ENCODE measurements at places on chromosomes 5 and 9. TPM values are rescaled to one million over a fixed set of nuclear protein-coding genes. Genes with fewer than 3 reads are reported as not detected.

SLC4A9 gene
- not detected for polyA plus RNA-seq

NR6A1 gene
- polyA plus RNA-seq, result 2.9 TPM

SPATA31D1 gene
- not detected for polyA plus RNA-seq

IFNA1 gene
- polyA plus RNA-seq, result not detected

BSPRY gene
- not detected for polyA plus RNA-seq

SPAAR gene
- polyA plus RNA-seq, result not detected

STPG3 gene
- not detected for polyA plus RNA-seq

KIF12 gene
- polyA plus RNA-seq, result not detected

SLC34A3 gene
- polyA plus RNA-seq, result not detected

RNF180 gene
- polyA plus RNA-seq, result not detected

HTR4 gene
- not detected for polyA plus RNA-seq

GRCh38 chr9:23766613-23767012 is 59.4 kb downstream of the ELAVL2 start:
- H3K4me3 ChIP-seq, result no peak overlapping the region
- no peaks in the 10 kb centered on the region for H3K36me3 ChIP-seq
- H3K4me1 ChIP-seq, result no peaks in the 10 kb centered on the region
- DNase-seq, result no peak

- H3K27me3 ChIP-seq, result no peaks in the 10 kb centered on the region
- H3K4me3 ChIP-seq, result no peak overlapping the region
- peak overlapping the region; percentile 89 for H3K27ac ChIP-seq
- H3K36me3 ChIP-seq, result peaks cover 9% of the 10 kb centered on the region
Measured at GRCh38 chr5:78547731-78548615, 100.6 kb downstream of the LHFPL2 start.

GRCh38 chr5:136424835-136425584 is 59.7 kb upstream of the TRPC7 start:
- H3K4me3 ChIP-seq, result no peak overlapping the region
- no peaks in the 10 kb centered on the region for H3K27me3 ChIP-seq
- no peak for DNase-seq
- no peak overlapping the region for H3K27ac ChIP-seq
- no peaks in the 10 kb centered on the region for H3K4me1 ChIP-seq
- no peaks in the 10 kb centered on the region for H3K36me3 ChIP-seq

GRCh38 chr5:8683496-8683895 is 814.5 kb downstream of the MTRR start:
- H3K27ac ChIP-seq, result no peak overlapping the region
- no peak for DNase-seq
- H3K27me3 ChIP-seq, result no peaks in the 10 kb centered on the region
- H3K36me3 ChIP-seq, result no peaks in the 10 kb centered on the region

- no peaks in the 10 kb centered on the region for H3K27me3 ChIP-seq
- DNase-seq, result peak; percentile 73
- H3K27ac ChIP-seq, result peak overlapping the region; percentile 90
- H3K4me3 ChIP-seq, result no peak overlapping the region
- peaks cover 51% of the 10 kb centered on the region for H3K4me1 ChIP-seq
- peaks cover 22% of the 10 kb centered on the region for H3K36me3 ChIP-seq
Measured at GRCh38 chr5:179819296-179820126, 1.2 kb upstream of the SQSTM1 start.

GRCh38 chr5:114308017-114308416 is 53.9 kb upstream of the KCNN2 start:
- no peaks in the 10 kb centered on the region for H3K4me1 ChIP-seq
- no peaks in the 10 kb centered on the region for H3K36me3 ChIP-seq
- H3K4me3 ChIP-seq, result no peak overlapping the region

DNA sequence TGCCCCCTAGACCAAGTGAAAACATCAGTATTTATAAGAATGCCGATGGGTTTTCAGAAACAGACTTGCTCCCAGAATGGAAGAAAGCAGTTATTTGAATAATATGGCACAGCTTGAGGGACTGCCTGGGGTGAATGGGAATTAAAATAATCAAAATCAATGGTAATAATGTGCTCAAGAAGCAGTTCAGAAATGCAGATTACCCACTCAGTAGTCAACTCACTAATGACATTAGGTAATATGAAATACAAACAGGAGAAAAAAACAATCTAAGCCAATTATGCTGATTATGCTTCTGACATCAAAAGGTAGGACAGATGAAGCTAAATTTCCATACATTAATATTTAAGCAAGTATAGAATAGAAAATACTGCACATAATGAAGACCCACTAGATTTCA is 179.3 kb downstream of the ENC1 start:
- H3K4me1 ChIP-seq, result no peaks in the 10 kb centered on the region
- no peak overlapping the region for H3K4me3 ChIP-seq
- H3K36me3 ChIP-seq, result no peaks in the 10 kb centered on the region
- H3K27me3 ChIP-seq, result no peaks in the 10 kb centered on the region
- DNase-seq, result no peak

- DNase-seq, result no peak
- H3K27ac ChIP-seq, result no peak overlapping the region
- no peaks in the 10 kb centered on the region for H3K27me3 ChIP-seq
Measured at GRCh38 chr5:171762903-171763302, 22.7 kb upstream of the SMIM23 start.

GRCh38 chr5:172280929-172281328 is 2.6 kb downstream of the UBTD2 start:
- no peak overlapping the region for H3K4me3 ChIP-seq
- no peak overlapping the region for H3K27ac ChIP-seq
- no peak for DNase-seq
- no peaks in the 10 kb centered on the region for H3K36me3 ChIP-seq

- DNase-seq, result no peak
- peaks cover 16% of the 10 kb centered on the region for H3K4me1 ChIP-seq
- H3K27ac ChIP-seq, result no peak overlapping the region
- no peaks in the 10 kb centered on the region for H3K27me3 ChIP-seq
Measured at GRCh38 chr9:114552706-114553105, 34.9 kb upstream of the ATP6V1G1 start.

DNA sequence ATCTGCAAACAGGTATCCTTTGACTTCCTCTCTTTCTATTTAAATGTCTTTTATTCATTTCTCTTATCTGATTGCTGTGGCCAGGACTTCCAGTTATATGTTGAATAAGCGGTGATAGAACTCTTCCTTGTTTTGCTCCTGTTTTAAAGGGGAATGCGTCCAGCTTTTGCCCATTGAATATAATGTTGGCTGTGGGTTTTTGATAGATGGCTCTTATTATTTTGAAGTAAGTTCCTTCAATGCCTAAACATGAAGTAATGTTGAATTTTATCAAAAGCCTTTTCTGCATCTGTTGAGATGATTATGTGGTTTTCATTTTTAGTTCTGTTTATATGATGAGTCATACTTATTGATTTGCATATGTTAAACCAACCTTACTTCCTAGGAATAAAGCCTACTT is 300.5 kb upstream of the CTNND2 start:
- DNase-seq, result no peak
- H3K36me3 ChIP-seq, result no peaks in the 10 kb centered on the region
- no peak overlapping the region for H3K27ac ChIP-seq
- no peak overlapping the region for H3K4me3 ChIP-seq
- H3K27me3 ChIP-seq, result no peaks in the 10 kb centered on the region

GRCh38 chr5:67166460-67167285 is 29.9 kb downstream of the CD180 start:
- peak; percentile 72 for DNase-seq
- no peaks in the 10 kb centered on the region for H3K27me3 ChIP-seq
- H3K4me1 ChIP-seq, result peaks cover 35% of the 10 kb centered on the region
- peak overlapping the region; percentile 29 for H3K4me3 ChIP-seq
- peak overlapping the region; percentile 87 for H3K27ac ChIP-seq
- no peaks in the 10 kb centered on the region for H3K36me3 ChIP-seq

DNA sequence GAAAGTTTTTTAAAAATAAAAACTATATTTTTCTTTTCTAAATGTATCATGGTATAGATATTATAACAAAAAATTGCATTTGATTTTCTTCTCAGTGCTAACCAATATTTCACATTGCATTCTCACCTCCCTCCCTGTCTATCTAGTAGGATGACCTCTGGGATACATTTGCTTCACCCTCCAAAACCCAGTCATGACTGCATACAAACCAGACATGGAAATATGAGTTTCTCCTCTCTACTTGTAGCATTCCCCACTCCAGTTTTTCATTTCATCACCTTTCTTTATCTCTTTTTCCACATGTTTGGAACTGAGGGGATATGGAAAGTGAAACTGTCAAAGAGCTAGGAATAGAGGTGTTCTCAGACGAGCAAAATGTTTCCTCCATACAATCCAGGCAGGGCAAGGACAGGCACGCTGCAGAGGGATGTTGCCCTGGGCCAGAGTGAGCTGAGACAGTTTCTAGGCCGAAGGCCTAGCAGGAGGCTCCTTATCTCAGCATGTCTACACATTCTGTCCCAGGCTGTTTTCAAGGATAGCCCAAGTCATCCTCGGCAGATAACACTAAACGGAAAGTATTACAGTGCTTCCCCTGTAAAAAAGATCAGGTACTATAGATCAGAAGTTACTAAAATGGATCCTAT is 46.7 kb downstream of the MEF2C start:
- no peaks in the 10 kb centered on the region for H3K27me3 ChIP-seq
- H3K36me3 ChIP-seq, result peaks cover 19% of the 10 kb centered on the region
- H3K27ac ChIP-seq, result peak overlapping the region; percentile 17
- no peak overlapping the region for H3K4me3 ChIP-seq
- no peak for DNase-seq

DNA sequence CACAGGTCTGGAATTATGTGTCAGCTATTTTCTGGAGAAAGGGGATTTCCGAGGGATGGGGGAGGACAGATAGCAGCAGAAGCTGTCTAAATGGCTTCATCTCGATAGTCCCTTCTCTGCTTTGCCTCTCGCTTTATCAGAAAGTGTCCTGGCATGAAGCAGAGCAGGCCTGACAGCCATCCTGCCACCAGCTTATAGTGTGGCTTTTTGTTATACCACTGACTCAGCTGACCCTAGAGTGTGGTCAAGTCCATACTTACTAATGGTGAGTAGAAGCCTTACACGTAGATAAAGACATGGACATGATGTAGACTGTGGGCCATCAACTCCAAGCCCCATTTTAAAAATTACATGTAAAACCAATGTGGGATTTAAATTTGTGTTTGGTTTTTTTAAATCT is 50.0 kb downstream of the RCL1 start:
- H3K27ac ChIP-seq, result no peak overlapping the region
- H3K27me3 ChIP-seq, result no peaks in the 10 kb centered on the region
- DNase-seq, result no peak
- H3K4me3 ChIP-seq, result no peak overlapping the region
- H3K4me1 ChIP-seq, result no peaks in the 10 kb centered on the region

DNA sequence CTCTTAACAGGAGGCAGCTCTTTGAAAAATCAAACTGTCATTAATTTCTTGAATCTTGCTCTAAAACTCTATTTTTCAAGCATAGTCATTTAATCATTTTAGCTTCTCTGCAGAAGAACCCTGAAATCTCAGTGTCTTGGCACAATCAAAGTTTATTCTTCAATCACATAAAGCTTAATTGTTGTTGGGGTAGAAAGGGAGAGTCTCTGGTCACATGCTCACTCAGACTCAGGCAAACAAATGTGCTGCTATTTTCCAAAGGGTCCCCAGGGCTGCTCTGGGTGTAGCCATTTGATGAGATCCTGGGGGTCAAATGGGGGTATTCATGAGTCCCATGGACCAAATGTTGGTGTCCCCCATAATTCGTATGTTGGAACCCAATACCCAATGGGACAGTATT is 114.8 kb downstream of the MSX2 start:
- no peaks in the 10 kb centered on the region for H3K36me3 ChIP-seq
- H3K27me3 ChIP-seq, result peaks cover 4% of the 10 kb centered on the region
- no peaks in the 10 kb centered on the region for H3K4me1 ChIP-seq

- no peaks in the 10 kb centered on the region for H3K4me1 ChIP-seq
- H3K4me3 ChIP-seq, result no peak overlapping the region
- no peak overlapping the region for H3K27ac ChIP-seq
- H3K27me3 ChIP-seq, result no peaks in the 10 kb centered on the region
Measured at GRCh38 chr5:54146916-54147315, 163.5 kb downstream of the ARL15 start.

- DNase-seq, result no peak
- H3K36me3 ChIP-seq, result no peaks in the 10 kb centered on the region
- no peaks in the 10 kb centered on the region for H3K27me3 ChIP-seq
- no peak overlapping the region for H3K4me3 ChIP-seq
- H3K4me1 ChIP-seq, result no peaks in the 10 kb centered on the region
Measured at GRCh38 chr5:169116961-169117461, 183.9 kb downstream of the SLIT3 start.

DNA sequence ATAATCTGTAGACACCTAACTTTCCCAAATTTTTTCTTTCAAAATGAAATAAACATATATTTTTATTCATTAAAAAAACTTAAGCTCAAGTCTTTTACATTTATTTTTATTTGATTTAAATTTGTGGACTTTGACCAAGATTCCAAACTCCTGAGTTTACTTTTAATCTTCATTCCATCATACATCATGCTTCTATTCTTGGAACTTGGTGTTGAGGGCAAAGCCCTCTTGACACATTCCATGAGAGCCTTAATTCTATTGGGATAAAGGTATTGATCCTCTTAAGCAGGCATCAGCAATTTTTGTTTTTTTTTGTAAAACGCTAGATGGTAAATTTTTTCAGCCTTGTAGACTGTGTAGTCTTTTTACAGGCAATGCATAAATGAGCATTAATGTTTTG is 53.6 kb downstream of the FBXO4 start:
- no peaks in the 10 kb centered on the region for H3K4me1 ChIP-seq
- no peaks in the 10 kb centered on the region for H3K27me3 ChIP-seq
- H3K27ac ChIP-seq, result no peak overlapping the region
- no peak overlapping the region for H3K4me3 ChIP-seq
- no peaks in the 10 kb centered on the region for H3K36me3 ChIP-seq

All from CD14-positive monocyte (primary cell).